Esophagus squamous epithelium (tissue), 5 donors: ENCODE measurements at places on chromosomes 6 and 20. TPM values are rescaled to one million over a fixed set of nuclear protein-coding genes. Genes with fewer than 3 reads are reported as not detected.

DNA sequence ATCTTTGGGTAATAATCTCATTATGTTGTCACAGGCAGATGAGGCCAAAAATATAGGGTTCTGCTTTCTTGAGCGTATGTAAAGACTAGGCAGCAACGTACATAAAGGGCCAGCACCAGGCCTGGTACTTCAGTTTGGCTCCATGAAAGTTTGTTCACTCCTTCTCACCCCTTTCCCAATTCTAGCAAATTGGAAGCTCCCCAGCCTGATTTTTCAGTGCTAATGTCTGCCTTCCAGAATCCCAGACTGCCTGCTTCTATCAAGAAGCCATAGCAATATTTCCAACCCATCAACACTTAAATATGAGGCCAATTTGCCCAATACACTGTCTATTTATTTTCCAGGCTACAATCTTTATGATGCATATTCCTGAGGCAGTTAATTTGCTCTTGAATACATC is 93.4 kb upstream of the PTPRT start:
- no peak for DNase-seq
- H3K36me3 ChIP-seq = no peaks in the 10 kb centered on the region
- H3K4me3 ChIP-seq = no peak overlapping the region
- no peaks in the 10 kb centered on the region for H3K4me1 ChIP-seq
- no peak overlapping the region for H3K27ac ChIP-seq

DNA sequence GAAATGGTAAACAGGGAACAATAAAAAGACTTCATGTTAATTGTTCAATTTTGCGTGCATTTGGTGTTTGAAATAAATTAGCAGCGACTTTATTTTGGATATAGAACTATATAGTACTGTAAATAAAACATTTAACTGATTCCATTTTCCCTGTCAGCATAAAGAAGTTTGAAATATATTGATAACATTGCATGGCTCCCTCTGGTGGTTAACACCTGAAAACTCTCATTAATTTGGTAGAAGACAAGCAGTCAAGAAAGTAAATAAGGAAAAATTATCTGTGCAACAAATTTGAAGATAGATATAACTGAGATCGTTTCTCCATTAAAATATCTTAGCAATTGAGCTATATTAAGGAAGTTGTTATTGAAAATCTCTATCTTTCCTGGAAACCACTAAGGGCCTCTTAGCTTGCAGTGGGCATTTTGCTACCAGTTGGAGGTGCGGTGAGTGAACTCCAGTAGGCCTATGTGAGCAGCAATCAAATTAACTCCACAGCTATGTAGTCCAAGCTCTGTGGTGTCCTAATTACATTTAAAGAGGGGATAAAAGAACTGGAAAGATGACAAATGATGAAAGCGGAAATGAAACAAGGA is 435.7 kb upstream of the FKBP1C start:
- DNase-seq = no peak
- no peaks in the 10 kb centered on the region for H3K36me3 ChIP-seq
- H3K27me3 ChIP-seq = no peaks in the 10 kb centered on the region
- no peak overlapping the region for H3K27ac ChIP-seq
- H3K4me1 ChIP-seq = no peaks in the 10 kb centered on the region
- H3K4me3 ChIP-seq = no peak overlapping the region

DNA sequence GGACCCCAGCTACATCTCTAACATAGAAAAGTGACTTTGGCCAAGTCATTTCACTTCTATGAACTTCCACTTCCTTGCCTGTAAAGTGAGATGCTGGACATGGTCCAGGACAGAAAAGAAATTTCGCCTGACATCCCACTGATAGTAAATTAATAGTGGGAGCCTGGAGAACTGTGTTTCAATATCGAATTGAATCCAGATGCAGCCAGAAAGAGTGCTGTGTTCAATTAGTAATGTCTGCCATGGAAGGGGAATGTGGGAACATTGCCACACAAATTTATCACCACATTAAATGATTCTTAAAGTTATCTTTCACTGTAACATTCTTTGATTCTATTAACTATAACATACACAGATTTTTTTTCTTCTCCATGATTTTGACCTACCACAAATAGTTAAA is 255.0 kb downstream of the HACE1 start:
- no peak overlapping the region for H3K4me3 ChIP-seq
- H3K27me3 ChIP-seq = no peaks in the 10 kb centered on the region
- no peaks in the 10 kb centered on the region for H3K36me3 ChIP-seq
- no peak overlapping the region for H3K27ac ChIP-seq
- DNase-seq = no peak

- H3K36me3 ChIP-seq = no peaks in the 10 kb centered on the region
- no peaks in the 10 kb centered on the region for H3K27me3 ChIP-seq
- H3K27ac ChIP-seq = no peak overlapping the region
- no peak overlapping the region for H3K4me3 ChIP-seq
- no peak for DNase-seq
- peaks cover 6% of the 10 kb centered on the region for H3K4me1 ChIP-seq
These were observed 2.0 kb downstream of the NHSL1 start for GRCh38 chr6:138497286-138497685.

DNA sequence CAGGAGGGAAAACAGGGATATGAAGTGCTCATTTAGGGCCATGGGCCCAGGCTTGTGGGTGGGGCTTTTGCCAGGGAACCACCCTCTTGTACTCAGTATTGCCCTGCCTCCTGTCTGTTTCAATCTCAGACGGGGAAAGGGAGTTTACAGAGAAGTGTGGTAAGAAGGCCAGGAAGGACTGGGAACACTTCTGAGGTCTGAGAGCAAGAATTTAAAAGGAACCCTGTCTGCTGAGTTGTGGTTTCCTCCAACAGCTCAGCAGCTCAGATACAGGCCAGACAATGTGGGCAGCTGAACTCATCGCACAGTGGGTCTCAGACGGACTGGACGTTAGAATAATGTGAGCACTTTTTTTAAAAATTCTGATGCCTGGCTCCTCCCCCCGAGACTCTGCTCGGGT is 354.1 kb upstream of the ARID1B start:
- DNase-seq = no peak
- no peaks in the 10 kb centered on the region for H3K36me3 ChIP-seq
- H3K27me3 ChIP-seq = no peaks in the 10 kb centered on the region
- no peak overlapping the region for H3K4me3 ChIP-seq

DNA sequence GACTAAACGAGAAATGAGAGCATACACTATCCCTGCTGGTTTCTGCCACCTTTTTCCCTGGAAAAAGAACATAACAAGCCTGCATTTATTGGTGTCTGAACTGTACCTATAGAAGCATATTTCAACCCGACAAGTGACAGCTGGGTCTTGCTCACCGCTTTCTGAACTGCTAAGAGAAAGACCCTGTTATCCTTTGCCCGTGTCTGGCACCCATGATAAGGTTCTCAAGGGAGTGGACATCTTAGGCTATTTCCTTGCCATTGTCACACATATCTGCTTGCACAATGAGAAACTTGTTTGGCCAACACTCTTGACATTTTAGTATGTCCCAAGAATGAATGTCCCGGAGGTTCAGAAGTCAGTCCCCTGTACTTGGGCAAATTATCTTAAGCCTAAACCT is 19.3 kb downstream of the RIPOR2 start:
- no peaks in the 10 kb centered on the region for H3K36me3 ChIP-seq
- H3K4me3 ChIP-seq = no peak overlapping the region
- no peaks in the 10 kb centered on the region for H3K27me3 ChIP-seq

- no peaks in the 10 kb centered on the region for H3K27me3 ChIP-seq
- no peaks in the 10 kb centered on the region for H3K36me3 ChIP-seq
- no peak for DNase-seq
- H3K4me1 ChIP-seq = no peaks in the 10 kb centered on the region
- no peak overlapping the region for H3K27ac ChIP-seq
- H3K4me3 ChIP-seq = no peak overlapping the region
These were observed 91.9 kb upstream of the EYA2 start for GRCh38 chr20:46802722-46803121.

- no peak overlapping the region for H3K27ac ChIP-seq
- H3K4me1 ChIP-seq = no peaks in the 10 kb centered on the region
- no peaks in the 10 kb centered on the region for H3K36me3 ChIP-seq
- no peaks in the 10 kb centered on the region for H3K27me3 ChIP-seq
- DNase-seq = no peak
- H3K4me3 ChIP-seq = no peak overlapping the region
These were observed 11.5 kb upstream of the PREX1 start for GRCh38 chr20:48839154-48839917.

DNA sequence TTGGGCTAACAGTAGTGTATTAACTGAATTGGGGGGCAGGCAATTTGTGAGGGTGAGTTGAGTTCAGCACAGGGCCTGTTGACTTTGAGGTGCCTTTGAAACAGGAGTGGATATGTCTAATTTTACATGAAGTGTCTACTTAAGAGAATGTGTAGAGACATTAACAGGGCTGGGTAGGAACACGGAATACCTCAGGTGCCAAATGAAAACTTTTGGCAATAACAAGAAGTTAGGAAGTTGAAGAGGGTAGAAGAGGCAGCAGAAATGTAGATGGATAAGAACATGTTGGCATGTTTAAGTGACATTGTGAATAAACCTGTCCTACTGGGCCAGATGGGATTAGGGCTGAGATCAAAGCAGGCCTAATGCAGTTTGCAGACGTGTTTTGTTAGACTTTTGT is 117.0 kb downstream of the SLC16A10 start:
- no peak for DNase-seq
- H3K27me3 ChIP-seq = no peaks in the 10 kb centered on the region
- H3K27ac ChIP-seq = no peak overlapping the region
- no peaks in the 10 kb centered on the region for H3K36me3 ChIP-seq
- H3K4me3 ChIP-seq = no peak overlapping the region

DNA sequence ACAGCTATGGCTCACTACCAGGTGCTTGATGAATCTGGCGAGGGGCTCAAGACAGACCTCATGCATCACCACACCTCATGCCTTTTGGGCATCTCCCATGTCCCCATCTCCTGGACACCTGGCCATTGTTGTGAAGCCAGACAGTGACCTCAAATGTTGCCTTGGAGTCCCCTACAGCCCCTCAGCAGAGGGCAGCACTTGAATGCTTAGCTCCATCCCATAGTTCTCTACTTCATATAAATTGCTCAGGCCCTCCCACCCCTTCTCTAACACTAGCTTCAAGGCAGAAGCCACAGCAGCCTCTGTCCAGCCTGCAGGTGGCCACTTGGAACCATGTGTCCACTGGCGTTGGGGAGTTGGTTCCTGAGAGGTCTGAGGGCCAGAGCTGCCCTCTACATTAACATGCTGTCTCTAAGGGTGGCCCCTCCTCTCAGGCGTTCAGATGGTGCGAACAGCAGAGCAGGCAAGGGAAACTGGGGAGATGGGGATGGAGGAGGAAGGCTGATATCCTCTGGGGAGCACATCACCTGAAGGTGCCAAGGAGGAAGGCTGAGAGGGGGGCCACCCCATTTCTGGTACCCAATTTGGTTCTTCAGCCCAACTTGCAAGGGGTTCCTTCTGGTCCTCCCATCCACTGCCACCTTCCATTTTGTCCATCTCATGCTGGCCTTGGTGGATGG is 31.3 kb downstream of the MOCS1 start:
- H3K27ac ChIP-seq = no peak overlapping the region
- no peaks in the 10 kb centered on the region for H3K36me3 ChIP-seq

GRCh38 chr6:144246988-144247387 is 38.1 kb upstream of the UTRN start:
- H3K36me3 ChIP-seq = no peaks in the 10 kb centered on the region
- no peaks in the 10 kb centered on the region for H3K27me3 ChIP-seq
- no peak for DNase-seq
- no peak overlapping the region for H3K27ac ChIP-seq
- no peaks in the 10 kb centered on the region for H3K4me1 ChIP-seq

DNA sequence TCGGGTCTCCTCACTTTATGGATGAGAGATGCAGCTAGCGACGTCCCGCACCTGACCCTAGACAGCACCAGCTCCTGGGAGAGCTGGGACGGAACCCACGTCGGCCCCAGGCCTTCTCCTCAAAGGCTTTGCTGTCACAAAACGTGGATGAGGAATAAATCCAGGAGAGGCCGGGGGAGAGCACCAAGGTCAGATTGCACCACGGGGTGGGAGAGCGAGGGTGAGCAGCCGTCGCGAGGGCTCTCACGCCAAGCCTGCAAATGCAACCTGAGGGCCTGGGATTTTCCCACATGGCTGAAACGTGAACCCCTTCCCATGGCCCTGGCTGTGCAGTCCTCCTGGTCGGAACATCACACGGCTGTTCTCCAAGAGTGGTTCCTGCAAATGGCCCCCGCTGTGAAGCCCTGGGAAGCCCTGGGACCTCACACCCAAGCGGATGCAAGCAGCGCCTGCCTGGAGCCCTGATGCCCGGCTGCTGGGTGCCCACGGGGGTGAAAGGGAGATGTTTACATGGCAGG is 45.3 kb downstream of the DLL1 start:
- no peak overlapping the region for H3K27ac ChIP-seq
- DNase-seq = no peak
- H3K4me1 ChIP-seq = peaks cover 5% of the 10 kb centered on the region
- H3K36me3 ChIP-seq = no peaks in the 10 kb centered on the region

GRCh38 chr6:160926281-160927276 is 65.0 kb upstream of the MAP3K4 start:
- H3K27me3 ChIP-seq = peaks cover 17% of the 10 kb centered on the region
- peak overlapping the region; percentile 61 for H3K27ac ChIP-seq
- H3K4me3 ChIP-seq = peak overlapping the region; percentile 8
- H3K36me3 ChIP-seq = no peaks in the 10 kb centered on the region
- H3K4me1 ChIP-seq = peaks cover 17% of the 10 kb centered on the region
- DNase-seq = no peak

DNA sequence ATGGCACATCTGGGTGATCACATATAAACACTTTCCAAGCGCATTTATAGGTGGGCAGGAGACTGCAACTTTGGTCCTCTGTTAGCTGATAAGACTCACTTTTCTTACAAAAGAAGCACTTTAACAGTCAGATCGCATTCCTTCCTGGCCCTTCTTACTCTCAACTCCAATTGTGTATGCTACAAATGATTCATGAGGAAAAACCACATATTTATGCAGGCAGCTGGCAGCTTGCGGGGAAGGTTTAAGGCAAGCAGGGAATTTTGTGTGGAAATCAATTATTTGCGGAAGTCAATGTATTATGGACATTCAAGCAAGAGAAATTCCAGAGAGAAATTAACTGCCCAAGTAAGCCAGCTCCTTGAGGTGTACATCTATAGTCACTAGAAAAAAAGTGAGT is 194.0 kb downstream of the PKHD1 start:
- DNase-seq = no peak
- no peaks in the 10 kb centered on the region for H3K27me3 ChIP-seq
- no peak overlapping the region for H3K4me3 ChIP-seq
- H3K36me3 ChIP-seq = no peaks in the 10 kb centered on the region
- no peaks in the 10 kb centered on the region for H3K4me1 ChIP-seq

Gene TFB1M
- total RNA-seq = 15.6 TPM

Gene FABP7
- total RNA-seq = not detected

Gene NFATC2
- 6.7 TPM for total RNA-seq

Gene TEAD3
- total RNA-seq = 13.7 TPM

Gene TSPYL4
- total RNA-seq = 2.8 TPM

Gene NR2E1
- total RNA-seq = not detected

Gene PRL
- not detected for total RNA-seq

Gene KCNG1
- total RNA-seq = 5.3 TPM
